ENCODE measurements at places on chromosomes 5 and 9.
A peak's percentile ranks its signal among the peaks of the same experiment; 100 is the strongest.

DNA sequence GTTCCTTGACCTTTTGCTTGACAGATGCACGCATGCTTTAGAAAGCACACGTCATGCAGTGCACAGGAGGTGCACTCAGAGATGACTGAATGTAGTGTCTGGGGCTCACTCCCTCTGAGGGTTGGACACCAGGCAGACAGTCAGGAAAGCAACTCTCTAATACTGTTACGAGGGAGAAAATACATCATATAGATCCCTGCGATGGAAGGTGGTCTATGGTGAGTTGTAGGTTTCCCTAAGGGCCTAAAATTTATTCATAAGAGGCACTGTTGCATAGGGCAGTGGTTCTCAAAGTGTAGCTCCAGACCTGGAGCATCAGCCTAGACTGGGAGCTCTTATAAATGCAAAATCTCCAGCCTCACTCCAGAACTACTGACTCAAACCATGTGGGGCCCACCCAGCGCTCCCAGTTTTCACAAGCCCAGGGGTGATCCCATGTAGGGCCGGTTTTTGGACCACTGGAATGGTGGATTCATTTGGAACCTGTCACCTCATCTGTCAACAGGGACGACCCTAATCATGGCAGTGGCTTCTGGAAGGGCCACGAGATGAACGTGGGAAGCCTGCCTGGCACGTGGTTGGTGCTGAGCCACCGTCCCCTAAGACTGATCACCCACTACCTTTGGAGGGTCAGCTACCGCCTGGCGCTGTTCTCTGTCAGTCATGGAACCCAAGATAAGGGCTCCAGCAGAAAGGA lies 16.8 kb upstream of the PHF19 start:
- no peak for DNase-seq

DNA sequence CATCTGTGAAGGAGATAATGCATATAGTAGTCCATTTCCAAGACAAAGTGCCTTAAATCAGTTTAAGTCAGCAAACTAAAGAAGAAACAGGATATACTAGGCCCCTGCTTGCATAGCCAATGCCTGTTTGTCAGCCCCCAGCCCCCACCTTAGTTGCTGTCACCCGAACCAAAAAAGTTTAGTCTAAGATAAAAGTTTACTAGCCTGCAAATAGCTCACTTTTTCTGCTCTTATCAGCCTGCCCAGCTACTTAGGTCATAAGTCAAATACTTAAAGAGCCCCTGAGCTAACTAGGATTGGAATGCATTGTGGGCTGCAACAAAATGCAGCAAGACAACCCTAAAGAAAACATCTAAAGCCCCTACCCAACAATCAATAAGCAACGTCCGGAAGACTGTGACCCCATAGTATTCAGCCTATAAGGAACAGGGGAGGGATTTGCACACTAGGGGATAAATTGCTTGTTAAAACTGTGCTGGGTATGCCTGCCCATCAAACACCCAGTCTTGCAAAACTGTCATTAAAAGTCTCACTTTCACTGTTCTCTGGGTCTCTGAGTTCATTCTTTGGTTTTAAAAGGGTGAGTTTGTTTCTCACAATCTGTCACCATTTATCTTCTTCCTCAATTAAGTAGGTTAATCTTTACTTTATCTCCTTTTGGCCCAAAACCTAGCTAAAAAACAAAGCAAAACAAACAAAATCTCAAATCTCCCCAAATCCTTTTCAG lies 92.4 kb upstream of the CEP78 start:
- DNase-seq = no peak

DNA sequence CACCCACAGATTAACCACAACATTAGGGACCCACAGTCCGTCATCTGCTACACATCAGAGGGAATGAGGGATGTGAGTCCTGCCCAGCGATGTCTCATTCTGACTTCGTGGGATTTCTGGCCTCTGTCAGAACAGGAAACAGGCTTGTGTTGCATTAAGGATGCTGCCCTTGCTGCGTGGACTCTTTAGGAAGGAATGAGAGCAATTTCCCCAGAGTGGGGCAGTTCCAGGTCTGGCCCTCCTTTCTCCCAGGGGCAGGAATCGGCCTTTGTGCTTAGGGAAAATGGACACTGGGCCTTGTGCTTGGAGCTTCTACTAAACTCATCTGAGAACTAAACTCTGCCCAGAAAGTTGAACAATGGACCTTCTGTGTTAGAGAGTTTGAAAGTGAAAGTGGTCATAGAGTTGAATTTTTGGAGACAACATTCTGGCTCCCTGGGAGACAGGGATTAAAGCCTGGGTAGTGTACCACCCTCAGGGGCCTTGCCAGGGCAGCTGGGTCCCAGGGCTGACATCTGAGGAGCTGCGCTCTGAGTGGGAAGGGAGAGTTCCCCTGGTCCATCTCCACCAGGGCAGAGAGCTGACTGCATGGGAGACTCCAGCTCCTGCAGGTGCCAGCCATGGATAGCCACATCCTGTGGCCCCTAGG lies 37.8 kb upstream of the S1PR3 start:
- no peak for DNase-seq

DNA sequence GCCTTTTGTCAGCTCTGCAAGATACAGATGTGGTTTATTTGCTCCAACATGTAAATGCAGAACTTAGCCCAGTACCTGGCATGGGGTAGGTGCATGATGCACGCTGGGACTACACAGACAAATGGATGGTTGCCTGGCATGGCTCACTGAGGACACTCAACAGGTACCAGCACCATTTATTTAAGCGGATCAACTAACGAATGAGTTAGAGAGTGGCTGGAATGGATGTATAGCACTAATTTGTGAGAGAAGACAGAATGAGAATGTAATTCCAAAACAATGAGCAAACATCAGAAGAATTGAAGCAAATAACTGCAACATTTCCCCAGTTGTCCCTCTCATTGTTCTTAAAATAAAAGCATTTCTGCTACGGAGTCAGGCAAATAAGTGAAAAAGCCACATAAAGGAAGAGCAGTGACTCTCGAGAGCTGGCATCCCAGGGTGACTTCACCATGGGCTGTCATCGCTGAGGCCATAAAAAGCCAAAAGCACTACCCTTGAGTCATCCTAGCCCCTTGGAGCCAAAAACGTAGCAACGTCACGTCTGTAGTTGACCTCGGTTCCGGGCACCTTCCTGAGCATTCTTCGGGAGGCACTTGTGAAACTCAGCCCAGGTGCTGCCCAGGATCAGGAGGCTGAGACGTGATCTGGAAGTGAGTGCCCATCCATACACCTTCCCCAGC lies 290.3 kb downstream of the NSG2 start:
- DNase-seq = peak; percentile 39

GRCh38 chr5:154385236-154385512 lies 60.6 kb upstream of the SAP30L start:
- DNase-seq = no peak

DNA sequence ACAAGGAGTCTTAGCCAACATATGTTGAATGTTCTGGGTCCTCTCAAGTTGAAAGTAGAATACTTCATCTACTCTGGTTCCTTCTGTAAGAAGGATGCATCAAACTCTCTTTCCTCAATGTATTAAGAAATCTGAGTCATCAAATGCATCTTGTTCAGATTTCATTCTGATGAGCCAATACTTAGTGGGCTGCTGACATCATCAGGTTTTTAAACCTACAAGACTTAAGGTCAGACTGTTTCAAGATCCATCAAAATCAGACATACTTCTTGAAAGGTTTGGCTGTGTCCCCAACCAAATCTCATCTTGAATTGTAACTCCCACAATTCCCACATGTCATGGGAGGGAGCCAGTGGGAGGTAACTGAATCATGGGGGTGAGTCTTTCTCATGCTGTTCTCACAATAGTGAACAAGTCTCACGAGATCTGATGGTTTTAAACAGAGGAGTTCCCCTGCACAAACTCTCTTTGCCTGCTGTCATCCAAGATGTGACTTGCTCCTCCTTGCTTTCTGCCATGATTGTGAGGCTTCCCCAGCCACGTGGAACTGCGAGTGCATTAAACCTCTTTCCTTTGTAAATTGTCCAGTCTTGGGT lies 168.8 kb downstream of the RAPGEF6 start:
- peak; percentile 9 for DNase-seq

DNA sequence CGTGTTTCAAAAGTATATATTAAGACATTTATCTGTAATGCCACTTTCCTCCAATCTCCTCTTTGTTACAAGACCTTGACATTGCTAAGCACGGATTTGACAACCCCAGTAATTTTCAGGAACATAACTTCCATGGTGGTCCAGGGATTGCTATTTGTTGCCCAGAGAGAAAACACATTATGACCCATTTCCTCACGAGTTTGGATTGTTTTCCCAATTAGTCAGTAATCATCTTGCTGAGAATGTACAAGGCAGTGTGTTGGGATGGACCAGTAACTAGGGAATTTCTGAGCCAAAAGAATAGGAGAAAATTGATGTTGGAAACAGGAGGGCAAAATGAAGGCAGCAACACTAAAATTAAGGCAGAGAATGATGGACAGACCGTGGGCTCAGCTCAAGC lies 574.1 kb downstream of the EBF1 start:
- no peak for DNase-seq

DNA sequence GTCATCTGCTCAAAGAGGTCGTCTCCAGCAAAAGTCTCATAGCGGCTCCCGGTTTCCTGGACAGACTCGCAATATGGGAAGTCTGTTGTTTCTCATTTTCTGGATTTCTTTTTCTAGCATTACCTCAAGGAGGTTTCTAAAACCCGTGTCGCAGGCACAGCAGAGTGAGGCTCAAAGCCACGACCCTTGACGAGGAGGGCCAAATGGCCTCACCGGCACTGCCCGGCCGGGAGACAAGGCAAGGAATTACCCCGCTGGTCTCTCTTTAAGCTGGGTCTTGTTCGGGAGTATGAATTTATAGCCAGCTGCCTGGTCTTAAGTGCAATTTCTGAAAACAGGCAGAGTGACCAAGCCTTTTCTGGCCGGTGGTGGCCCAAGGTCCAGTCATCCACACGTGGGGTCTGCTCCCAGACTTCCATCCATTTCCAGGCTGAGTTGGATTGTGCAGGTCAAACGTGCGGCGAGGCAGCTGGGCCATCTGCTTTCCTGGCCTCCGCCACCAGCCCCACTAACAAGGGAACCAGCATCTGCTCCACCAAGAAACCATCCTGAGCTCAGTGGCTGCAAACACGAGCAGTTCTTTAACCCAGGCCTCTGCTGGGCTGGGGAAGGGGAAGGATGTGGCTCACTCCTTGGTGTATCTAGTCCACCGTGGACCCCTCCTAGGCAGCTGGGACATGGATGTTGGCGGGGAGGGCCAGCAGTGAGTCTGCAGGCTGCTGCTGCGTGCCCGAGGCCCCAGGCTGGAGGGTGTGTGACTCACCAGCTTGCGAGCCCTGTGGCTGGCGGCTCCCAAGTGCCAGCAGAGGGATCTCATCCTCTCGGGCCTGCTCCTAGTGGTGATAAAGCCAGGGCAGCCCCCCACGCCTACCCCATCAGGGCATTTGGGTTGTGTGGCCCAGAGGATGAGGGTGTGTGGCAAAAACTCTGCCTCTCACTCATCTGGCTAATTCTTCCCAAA lies 55.6 kb upstream of the COL5A1 start:
- DNase-seq = peak; percentile 81

GRCh38 chr5:132815454-132815853 lies 2.4 kb downstream of the SOWAHA start:
- peak; percentile 36 for DNase-seq

DNA sequence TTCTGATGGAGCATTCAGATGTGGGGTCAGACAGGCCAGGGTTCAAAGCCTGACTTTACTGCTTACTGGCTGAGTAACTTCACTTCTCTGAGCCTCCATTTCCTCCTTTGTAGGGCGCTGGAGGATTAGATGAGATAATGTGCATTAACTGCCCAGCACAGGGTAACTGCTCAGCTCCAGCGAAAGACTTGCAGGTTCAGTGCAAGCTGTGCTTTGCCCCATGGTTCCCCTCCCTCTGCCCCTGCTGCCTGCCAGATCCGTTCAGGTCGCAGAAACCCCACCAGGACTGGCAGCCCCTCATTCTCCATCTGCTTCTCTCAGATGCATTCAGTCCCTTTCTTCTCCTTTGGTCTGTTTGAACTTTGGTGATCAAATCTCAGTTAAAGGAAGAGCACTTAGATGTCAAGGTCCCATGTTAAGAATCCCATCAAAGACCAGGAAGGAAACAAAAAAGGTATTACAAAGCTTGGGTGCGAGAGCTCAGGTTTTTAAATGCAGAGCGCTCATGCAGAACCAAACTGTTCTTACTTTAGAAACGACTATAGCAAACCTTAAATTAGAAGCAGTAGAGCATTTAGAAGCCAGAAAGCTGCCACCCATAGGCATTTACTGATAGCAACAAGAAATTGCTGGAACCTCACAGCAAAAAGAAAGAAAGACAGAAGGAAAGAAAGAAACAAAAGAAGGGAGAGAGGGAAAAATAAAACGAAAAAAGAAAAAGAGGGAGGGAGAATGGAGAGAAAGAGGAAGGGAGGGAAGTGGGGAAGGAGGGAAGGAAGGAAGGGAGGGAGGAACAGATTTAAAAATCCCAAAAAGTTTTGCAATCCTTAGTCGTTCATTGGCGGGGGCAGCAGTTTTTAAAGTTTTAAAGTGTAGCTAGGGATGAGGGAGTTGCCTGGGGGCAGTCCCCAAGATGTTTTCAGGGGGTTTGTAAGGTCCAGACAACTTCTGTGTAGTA lies 23.5 kb downstream of the AFAP1L1 start:
- DNase-seq = no peak

GRCh38 chr5:134383980-134384697 lies 12.8 kb downstream of the UBE2B start:
- no peak for DNase-seq

DNA sequence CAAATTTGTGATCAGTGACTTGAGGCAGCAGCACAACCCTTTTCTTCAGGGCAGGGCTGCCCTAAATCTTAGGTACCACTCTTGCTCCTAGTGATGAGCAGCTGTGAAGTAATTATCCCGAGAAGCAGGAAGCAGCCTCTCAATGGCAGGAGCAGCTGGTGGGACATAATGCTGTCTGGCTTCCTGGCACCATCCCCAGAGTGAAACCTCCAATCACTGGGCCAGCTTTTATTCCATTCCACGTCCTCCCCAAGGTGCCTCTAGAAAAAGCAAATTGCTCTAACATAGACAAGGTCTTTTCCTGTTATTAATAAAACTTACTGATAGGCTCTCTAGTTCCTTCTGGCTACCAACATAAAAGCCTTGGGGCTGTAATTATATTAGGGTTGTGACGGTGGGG lies 154.0 kb downstream of the FRMD3 start:
- DNase-seq = no peak

- no peak for DNase-seq
Observed at GRCh38 chr9:29830821-29831220, 2257.5 kb upstream of the C9orf72 start.

- no peak for DNase-seq
Observed at GRCh38 chr5:181056431-181056830, 16.4 kb downstream of the BTNL9 start.

GRCh38 chr5:169374761-169375160 lies 73.8 kb upstream of the SLIT3 start:
- no peak for DNase-seq

DNA sequence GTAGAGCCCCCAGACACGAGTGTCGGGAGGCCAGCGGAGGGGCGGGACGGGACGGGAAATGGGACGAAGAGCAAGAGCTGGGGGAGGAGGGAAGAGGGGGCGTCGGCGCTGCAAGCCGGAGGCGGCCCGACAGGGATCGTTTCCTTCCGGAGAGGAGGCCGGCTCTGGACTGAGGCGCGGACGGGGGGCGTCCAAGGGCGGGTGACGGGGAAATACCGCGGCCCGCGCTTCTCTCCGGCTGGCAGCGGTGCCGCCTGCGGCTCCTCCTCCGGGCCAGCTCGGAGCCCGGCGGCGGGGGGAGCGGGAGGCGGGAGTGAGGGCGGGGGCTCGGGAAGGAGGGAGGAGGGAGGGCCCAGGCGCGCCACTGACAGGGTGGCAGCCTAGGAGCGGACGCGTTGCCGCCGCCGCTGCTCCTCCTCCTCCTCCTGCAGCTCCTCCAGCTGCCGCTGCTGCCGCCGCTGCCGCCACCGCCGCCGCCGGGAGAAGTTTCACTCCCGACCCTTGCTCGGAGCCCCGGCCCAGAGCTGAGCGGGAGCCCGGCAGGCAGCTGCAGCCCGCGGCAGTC lies at the start of gene CHSY3:
TSS of gene CHSY3 (plus strand) at position 364 of the 565 bp plus-strand sequence.
- peak; percentile 45 for DNase-seq

All from HTR-8/SVneo (cell line).